ENCODE measurements at places on chromosomes 5 and 9.

- DNase-seq, result peak; percentile 66
Measured at GRCh38 chr5:74643111-74643562, 2.6 kb upstream of the ENC1 start.

GRCh38 chr9:34046784-34047379 lies 1.8 kb downstream of the UBAP2 start:
- peak; percentile 56 for DNase-seq

- DNase-seq, result no peak
Measured at GRCh38 chr9:136721339-136722092, 9.1 kb downstream of the DIPK1B start.

DNA sequence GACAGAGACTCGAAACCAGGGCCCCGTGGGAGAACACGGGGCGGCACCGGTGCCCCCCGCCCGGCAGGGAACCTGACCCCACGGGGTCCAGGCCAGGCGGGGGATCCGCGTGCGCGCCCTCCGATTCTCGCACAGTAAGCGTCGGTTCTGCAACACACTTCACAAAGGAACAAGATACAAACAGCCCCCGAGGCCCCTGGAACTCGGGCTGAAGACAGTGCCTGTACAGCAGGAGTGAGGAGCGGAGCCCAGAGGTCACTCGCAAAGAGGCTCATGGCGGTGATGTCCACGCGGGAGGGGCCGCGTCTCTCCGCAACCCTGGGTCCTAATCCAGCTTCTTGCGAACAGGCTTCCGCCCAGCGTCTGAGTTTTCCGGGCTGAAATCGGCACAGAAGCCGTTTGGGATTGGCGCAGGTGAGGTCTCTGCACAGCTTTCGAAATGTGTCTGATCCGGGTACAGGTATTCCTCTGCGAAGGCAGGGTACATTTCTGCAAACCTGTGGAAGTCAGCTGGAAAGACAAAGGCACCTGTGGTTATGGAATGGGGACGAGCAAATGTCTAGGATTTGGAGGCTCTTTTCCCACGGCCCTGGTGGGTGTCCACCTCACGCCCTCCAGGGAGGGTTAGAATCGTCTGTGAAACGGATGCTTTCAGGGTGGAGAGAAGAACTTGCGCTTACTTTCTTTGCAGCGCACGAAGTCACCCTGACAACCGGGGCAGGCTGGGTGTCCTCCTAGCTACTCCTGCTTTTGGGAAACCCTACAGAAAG lies 18.3 kb upstream of the SLC6A3 start:
- no peak for DNase-seq

- no peak for DNase-seq
Measured at GRCh38 chr9:106731910-106732309, 131.1 kb upstream of the ZNF462 start.

DNA sequence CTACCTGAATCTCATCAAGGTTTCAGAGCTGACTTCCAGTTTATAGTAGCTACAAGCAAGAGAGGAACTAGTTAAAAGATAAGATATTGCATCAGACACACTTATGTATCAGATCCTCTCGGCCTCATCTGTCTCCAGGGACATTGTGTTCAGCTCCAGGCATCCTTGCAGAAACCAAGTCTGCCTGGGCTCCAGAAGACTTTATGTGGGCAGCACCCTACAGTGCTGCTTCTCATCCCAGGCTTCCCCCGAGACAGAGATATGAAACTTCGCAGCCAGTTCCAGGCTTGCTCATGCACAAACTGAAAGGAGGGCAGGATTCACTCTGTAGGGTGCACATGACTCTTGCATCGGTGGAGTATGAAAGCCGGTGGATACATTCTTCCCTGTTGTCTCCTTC lies 33.9 kb upstream of the FOXB2 start:
- DNase-seq, result no peak

DNA sequence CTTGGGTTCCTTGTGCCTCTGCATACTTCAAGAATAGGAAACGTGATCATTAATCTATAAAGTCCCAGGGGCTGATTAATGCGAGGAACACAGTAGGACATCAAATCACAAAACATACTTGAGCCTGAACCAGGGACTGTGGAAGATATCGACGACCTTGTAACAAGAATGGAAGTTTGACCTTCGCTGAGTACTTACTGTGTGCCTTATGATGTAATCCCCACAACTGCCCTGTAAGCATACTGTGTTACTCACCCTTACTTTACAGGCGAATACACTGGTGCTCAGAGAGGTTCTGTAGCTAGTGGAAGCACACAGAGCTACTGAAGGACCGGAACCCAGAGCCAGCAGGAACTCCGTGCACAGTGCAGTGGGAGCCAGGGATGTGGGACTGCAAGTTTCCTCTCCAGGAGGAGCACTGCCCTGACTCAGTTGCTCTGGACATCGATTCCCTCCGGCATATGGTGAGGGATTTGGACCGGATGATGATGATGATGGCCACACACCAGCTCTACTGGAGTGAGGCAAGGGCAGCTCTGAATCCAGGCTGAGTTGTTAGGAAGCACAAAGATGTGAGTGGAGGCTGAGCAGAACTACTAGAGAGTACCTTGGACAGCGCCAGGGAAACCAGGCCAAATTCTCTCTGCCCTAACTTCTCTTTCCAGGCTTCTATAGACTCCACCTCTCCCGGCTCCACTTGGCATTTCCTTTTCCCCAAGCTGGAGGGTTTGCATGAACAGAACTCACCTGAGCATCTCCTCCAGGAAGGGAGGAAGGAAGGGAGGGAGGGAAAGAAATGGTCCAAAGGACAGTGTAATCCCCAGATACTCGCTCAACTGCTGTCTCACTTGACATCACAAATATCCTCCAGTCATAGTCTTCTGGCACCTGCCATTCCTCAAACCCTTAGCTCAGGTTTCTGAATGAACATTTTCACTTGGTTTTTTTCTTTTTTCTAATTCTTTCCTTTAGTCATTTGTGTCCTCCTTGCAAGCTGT lies 1.5 kb upstream of the GABBR2 start:
- DNase-seq, result no peak

- no peak for DNase-seq
Measured at GRCh38 chr5:74953937-74954720, 87.9 kb upstream of the FAM169A start.

DNA sequence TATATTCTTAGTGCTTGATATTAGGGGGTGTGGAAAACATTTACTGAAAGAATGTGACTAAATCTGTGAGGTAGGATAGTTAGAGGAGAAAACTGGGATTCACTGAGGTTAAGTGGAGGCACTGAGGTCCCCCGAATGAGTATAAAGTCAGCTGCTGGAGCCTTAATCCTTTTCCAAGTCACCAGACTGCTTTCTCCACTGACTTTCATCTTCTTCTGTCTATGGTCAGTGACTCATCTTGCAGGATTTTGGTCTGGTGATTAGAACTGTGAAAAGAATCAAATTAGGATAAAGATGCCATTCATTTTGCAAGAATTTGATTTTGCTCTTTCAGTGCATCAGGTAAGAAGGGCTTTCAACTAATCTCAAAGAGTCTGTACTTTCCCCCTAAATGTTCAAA lies 89.3 kb upstream of the ALDH1A1 start:
- no peak for DNase-seq

GRCh38 chr9:109708451-109708945 lies 71.5 kb upstream of the PALM2AKAP2 start:
- no peak for DNase-seq

GRCh38 chr9:87840134-87840533 lies 42.5 kb upstream of the SPATA31E1 start:
- no peak for DNase-seq

GRCh38 chr9:18357321-18357720 lies 116.6 kb upstream of the ADAMTSL1 start:
- DNase-seq, result no peak

- no peak for DNase-seq
Measured at GRCh38 chr5:122310889-122311288, 1.1 kb upstream of the SNCAIP start.

All from AML-193 (cell line).